Upper lobe of right lung (tissue), 1 donor: ENCODE measurements at places on chromosomes 4 and X. TPM values are rescaled to one million over a fixed set of nuclear protein-coding genes. Genes with fewer than 3 reads are reported as not detected.

The MID1 gene
- total RNA-seq: 24.5 TPM

The ADRA2C gene
- 7.3 TPM for total RNA-seq

The MAML3 gene
- total RNA-seq: 13.1 TPM

The PAGE2B gene
- total RNA-seq: not detected

The C4orf33 gene
- 10.4 TPM for total RNA-seq

DNA sequence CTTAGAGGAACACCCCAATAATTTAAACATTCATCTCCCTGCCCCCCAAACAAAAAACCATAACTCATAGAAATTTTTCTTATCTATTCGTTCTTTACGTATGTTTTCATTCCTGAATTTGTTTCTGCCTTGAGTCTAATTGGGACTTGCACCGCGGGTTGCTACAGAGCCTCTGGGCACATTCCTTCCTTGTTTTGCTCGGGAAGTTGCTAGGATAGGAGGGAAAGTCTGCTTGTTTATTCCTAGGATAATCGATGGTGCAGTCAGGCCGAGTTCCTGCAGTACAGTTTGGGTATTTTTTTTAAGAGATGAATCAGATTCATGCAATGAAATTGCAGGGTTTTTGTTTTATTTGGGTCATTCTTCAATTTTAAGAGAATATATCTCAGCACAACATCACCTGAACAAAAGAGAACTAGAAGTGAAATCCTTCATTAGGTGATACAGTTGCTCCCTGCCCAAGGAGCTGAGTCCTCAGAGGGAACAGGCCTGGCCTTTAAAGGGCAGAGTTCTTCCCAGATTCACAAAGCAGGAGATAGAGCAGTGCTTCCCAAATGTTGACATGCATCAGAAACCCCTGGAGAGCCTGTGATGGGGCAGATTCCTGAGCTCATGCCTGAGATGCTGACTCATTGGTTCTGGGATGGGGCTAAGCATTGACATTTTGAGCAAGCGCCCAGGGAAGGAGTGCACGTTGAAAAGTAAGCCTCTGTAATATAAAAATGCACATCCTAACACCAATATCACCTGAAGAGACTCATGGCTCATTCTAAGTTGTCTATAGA, 114.9 kb upstream of the FAM9B start:
- H3K27me3 ChIP-seq: no peaks in the 10 kb centered on the region
- no peak for DNase-seq
- no peaks in the 10 kb centered on the region for H3K4me1 ChIP-seq
- no peaks in the 10 kb centered on the region for H3K36me3 ChIP-seq
- H3K4me3 ChIP-seq: no peak overlapping the region
- no peak overlapping the region for H3K27ac ChIP-seq

DNA sequence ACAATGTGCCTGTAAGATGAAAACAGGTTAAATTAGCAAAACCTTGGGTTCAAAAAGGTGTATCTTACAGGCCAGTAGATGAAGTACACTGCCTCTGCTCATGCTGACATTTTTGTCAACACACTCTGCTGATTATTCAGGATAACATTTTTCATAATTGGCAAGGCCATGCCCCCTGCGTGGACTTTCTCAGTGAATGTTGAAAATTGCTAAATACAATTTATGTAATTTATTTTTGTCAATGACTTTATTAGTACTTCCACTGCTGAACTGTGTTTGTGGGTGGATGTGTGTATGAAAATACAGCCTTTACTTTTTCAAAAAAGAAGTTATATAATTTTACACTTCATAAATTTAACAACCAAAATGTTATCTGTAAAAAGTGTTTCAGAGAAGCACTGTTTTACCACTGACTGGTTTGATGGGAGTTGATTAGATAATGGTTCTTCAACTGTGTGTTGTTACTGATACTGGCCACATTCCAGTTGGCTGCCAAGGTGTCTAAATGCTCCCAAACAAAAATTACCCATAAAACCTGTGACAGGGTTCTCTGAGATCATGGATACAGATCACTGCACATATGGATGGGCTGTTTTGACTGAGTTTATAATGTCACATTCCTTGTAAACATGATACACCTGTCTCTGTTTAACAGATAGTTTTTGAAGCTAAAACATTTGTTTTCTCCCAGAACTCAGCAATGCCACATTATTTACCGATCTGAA, 151.9 kb upstream of the SLC7A11 start:
- H3K4me1 ChIP-seq: no peaks in the 10 kb centered on the region
- DNase-seq: no peak
- no peaks in the 10 kb centered on the region for H3K27me3 ChIP-seq
- no peak overlapping the region for H3K27ac ChIP-seq

DNA sequence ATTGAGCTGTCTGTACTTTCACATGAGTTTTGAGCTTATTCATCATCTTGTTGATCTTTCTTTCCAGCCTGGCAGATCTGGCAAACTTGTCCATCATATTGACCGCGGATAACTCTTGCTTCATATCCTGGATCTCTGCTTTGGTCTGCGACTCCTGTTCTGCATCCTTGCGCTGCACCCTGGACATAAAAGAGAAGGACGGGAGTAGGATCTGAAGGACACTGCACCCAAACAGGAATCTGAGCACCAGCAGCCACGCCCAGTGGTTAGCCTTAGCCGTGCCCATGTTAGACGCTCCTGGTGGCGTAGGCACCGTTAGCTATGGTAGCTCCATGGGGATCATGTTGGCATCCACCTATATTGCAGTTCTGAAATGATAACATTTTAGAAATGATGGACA, 56.6 kb downstream of the LARP7 start:
- no peak overlapping the region for H3K4me3 ChIP-seq
- H3K27me3 ChIP-seq: no peaks in the 10 kb centered on the region
- no peak overlapping the region for H3K27ac ChIP-seq
- DNase-seq: no peak
- no peaks in the 10 kb centered on the region for H3K36me3 ChIP-seq

DNA sequence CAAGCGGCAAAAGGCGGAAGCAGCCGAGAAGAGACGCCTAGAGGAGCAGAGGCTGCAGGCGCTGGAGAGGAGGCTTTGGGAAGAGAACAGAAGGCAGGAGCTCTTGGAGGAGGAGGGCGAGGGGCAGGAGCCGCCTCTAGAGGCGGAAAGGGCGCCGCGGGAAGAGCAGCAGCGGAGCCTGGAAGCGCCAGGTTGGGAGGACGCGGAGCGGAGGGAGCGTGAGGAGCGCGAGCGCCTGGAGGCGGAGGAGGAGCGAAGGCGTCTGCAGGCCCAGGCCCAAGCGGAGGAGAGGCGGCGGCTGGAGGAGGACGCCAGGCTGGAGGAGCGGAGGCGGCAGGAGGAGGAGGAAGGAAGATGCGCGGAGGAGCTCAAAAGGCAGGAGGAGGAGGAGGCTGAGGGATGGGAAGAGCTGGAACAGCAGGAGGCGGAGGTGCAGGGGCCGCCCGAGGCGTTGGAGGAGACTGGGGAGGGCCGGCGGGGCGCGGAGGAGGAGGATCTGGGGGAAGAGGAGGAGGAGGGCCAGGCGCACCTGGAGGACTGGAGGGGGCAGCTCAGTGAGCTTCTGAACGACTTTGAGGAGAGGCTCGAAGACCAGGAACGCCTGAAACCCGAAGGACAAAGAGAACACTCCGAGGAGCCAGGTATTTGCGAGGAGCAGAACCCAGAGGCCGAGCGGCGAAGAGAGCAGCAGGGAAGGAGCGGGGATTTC, 72.9 kb downstream of the AASDH start:
- H3K4me3 ChIP-seq: no peak overlapping the region
- H3K4me1 ChIP-seq: no peaks in the 10 kb centered on the region
- DNase-seq: no peak
- no peaks in the 10 kb centered on the region for H3K36me3 ChIP-seq
- no peaks in the 10 kb centered on the region for H3K27me3 ChIP-seq

DNA sequence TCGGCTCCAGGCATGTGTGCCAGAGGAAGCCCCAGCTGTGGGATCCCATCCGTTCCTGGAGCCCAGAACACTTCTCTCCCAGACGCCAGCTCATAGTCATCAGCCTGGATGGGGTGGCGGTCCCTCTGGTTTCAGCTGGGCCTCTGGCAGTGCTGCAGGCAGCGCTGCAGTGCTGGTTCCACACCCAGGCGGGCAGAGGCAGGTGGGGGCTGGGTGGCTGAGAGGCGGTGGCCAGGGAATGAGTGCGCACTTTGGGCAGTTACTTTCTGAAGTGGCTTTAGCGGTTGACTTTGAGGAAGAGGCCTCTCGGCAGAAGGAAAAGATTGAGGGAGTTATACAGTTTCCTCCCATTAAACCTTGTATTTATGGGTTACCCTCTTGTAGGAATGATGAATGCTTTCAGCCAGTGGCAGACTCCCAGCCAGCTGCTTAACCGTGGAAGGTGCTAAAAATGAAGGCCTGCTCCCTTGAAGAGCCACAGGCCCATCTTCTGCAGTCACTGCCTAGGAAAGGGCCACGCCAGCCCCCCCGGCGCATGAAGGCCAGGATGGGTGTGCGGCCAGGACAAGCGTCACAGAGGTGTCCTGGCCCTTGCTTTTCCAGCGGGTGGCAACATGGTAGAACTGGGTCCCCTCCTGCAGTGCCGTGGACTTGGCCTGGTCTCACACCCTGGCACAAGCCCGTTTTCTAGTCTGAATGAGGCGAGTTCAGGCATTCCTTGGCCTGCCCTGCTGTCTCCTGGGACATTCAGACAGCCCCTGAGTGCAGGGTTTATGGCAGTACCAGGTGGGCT, 9.9 kb downstream of the TADA2B start:
- peaks cover 36% of the 10 kb centered on the region for H3K36me3 ChIP-seq
- no peaks in the 10 kb centered on the region for H3K27me3 ChIP-seq
- H3K4me3 ChIP-seq: no peak overlapping the region
- DNase-seq: peak; percentile 92

DNA sequence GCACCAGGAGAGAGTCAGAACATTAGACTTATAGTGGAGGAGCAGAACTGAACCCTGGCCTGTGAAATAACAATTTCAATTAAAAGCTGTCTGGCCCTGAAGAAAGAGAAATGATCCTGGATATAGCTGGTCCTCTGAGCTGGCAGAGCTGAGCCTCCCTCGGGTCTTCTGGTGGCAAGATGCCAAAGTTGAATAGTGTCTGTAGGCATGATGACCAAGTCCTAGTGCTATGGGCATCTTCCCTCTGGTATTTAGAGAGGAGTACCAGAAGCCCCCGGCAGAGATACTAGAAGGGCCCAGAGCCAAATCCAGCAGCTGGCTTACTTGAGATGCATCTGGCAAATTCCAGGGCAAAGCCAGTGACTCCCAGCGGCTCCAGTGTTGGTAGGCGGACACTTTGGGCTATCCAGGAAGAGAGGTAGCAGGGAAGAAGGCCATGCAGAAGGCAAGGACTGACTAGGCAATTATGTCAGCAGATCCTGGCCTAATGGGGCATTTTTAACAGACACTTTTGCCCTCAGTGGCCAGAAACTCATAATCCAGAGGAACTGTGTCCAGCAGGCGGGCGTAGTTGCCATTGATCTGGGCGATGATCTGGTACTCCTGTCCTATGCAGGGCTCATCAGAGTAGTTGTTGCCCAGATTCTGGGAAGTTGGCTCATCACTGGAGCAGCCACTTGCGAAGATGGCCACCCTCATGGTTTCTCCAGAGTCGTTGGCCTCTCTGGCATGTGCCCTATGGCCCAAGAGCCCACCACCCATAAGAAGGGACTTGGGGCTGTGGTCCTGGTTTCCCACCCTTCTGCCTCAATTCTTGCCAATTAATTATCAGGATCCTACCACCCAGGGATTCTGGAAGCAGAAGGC, 17.9 kb downstream of the VSIG4 start:
- H3K4me3 ChIP-seq: no peak overlapping the region
- no peaks in the 10 kb centered on the region for H3K36me3 ChIP-seq
- DNase-seq: no peak
- no peaks in the 10 kb centered on the region for H3K4me1 ChIP-seq
- H3K27me3 ChIP-seq: no peaks in the 10 kb centered on the region
- no peak overlapping the region for H3K27ac ChIP-seq

- H3K27ac ChIP-seq: no peak overlapping the region
- no peaks in the 10 kb centered on the region for H3K36me3 ChIP-seq
- no peak for DNase-seq
- H3K4me3 ChIP-seq: no peak overlapping the region
- H3K4me1 ChIP-seq: no peaks in the 10 kb centered on the region
- no peaks in the 10 kb centered on the region for H3K27me3 ChIP-seq
Observed at GRCh38 chr4:74969507-74970474, 36.9 kb downstream of the PARM1 start.

DNA sequence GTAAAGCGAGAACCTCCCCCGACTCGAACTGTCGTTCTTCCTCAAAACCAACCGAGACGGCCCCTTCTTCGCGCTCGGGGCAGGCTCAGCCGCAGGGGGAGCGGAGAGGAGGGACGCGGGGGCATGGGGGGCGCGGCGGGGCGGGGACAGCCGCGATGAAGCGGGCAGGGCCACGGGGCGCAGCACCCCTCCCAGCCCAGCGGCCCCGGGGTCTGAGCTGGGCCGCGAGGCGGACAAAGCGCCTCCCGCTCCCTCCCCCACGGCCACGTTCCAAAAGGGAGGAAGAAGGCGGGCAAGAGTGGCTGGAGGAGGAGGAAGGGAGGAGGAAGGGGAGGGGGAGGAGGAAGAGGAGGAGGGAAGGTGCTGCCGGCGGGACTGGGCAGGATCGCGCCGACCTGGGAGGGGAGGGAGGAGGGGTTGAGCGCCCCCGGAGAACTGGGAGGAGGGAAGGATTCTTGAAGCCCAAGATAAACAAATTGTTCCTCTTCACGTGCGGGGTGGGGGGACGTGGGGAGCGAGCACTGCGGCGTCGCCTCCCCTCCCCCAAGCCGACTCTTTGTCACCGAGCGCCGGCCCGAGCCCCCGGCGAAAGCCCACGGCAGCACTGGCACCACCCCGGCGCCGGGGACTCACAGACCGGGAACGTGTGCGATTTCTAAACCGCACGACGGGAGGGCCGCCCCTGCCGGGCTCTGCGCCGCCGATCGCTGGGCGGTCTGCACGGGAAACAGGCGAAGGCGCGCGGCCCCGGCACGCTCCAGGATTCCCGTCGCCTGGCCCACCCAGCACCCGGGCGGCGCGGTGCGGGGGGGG, 2.9 kb downstream of the MAML3 start:
- H3K36me3 ChIP-seq: no peaks in the 10 kb centered on the region
- H3K27me3 ChIP-seq: no peaks in the 10 kb centered on the region
- peak overlapping the region; percentile 97 for H3K27ac ChIP-seq
- DNase-seq: peak; percentile 94
- peak overlapping the region; percentile 81 for H3K4me3 ChIP-seq

DNA sequence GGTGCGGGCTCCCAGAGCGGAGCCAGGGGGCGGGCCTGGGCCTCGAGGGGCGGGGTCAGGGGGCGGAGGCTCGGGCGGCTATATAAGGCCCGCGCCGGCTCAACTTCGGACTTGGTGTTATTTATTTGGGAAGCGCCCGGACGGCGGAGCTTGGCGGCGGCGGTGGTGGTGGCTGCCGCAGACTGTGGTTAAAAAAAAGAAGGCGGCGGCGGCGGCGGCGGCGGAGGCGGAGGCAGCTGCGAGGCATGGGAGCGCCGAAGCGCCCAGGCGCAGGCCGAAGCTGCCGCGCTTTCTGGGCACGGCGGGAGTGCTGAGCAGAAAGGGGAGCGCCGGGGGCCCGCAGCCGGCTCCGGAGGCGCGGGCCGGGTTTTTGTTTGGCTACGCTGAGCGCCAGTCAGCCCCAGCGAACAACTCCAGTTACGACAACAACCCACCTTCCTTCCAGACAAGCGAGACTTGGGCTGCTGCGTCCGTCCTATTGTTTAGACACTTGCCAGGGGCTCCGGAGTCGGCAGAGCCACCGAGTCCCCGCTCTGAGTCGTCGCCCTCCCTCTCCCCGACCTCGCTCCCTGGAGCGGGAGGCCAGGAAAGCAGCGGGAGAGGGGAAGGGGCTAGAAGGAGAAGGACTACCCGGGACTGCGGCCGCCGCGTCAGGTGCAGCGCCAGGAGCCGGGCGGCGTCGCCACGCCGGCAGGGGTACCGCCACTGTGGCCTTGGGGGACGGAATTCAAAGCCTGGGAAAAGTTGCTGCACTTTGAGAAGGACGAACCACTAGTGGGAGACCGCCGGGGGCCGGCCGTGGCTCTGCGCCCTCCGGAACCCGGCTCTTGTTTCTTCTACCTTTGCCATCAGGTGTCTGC, at the start of gene SLIT2:
TSS of gene SLIT2 (plus strand) at position 110 of the 860 bp plus-strand sequence. CDS start 1,911 bp downstream, outside the sequence.
- H3K27ac ChIP-seq: peak within 1 kb of the TSS; percentile 43
- peaks cover 5% of the 10 kb centered on the region for H3K4me1 ChIP-seq
- H3K4me3 ChIP-seq: peak within 1 kb of the TSS; percentile 58
